Stimulated activated CD4-positive, alpha-beta T cell treated with anti-CD3 and anti-CD28 coated beads, TNF-alpha, amount 100 ng/mL, for 4 hours (primary cell): ENCODE measurements at places on chromosomes 12 and 14.
A peak's percentile ranks its signal among the peaks of the same experiment; 100 is the strongest.

DNA sequence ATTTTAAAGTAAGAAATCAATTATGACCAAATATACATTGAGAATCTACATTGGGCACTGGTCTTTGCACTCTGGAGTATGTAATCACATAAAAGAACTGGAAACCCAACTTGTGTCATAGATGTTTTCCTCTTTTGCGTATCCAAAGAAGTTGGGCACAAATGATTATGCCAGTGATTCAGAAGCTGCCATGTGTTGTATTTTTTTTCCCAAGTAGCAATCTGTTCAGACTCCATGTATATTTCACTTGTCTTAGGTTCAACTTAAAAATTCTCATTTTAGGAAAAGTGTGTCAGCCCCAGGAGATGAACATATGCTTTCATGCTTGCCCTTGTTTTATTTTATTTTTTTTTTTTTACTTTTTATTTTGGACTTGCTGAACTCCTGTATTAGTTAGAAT, 441.5 kb downstream of the PDZRN4 start:
- no peak for DNase-seq

- no peak for DNase-seq
These were observed 293.0 kb downstream of the BTG1 start for GRCh38 chr12:91852634-91853033.

DNA sequence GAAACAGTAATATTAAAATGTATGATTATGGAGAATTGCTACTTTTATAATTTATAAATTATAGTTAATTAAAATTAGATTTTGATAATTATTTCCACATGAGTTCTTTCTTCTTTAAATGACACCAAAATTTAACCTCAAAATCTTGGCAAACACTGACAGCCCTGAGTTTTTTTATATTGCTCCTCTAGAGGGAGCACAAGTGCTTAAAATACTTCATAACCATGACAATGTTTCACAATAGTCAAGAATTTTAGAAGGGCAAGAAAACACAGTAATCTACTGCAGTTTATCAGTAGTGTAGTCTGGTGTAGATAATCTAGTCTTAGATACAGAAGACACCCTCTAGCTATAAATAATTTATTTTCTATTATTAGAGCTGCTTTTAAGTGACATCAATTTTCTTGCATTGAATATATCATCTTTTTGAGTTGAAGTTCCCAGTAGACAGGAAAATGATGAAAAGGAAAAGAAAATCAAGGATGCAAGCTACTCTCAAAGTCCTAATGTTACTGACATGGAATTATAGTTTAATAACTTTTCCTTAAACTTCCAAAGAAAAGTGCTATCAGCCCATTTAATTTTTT, 14.3 kb upstream of the PTGER2 start:
- no peak for DNase-seq

- DNase-seq, result no peak
These were observed 130.1 kb downstream of the SAMD4A start for GRCh38 chr14:54697001-54697400.

DNA sequence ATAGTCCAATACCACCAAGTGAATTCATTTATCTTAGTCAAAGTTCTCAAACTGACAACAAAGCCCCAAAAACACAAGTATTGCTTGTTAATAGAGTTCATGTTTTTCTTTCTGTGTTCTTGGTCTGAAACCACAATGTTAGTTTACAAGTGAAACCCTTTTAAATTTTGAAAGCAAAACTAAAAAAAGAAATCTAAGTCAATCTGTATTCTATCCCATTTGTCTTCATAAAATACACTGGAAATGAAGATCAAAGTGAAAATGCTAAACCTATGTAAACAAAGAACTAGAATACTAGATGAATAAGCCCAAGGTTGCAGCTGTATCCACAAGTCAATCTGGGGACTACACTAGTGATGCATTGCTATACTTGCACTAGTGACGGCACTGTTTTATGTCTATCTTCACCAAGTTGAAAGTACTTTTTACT, 10.4 kb downstream of the MAP4K5 start:
- no peak for DNase-seq

DNA sequence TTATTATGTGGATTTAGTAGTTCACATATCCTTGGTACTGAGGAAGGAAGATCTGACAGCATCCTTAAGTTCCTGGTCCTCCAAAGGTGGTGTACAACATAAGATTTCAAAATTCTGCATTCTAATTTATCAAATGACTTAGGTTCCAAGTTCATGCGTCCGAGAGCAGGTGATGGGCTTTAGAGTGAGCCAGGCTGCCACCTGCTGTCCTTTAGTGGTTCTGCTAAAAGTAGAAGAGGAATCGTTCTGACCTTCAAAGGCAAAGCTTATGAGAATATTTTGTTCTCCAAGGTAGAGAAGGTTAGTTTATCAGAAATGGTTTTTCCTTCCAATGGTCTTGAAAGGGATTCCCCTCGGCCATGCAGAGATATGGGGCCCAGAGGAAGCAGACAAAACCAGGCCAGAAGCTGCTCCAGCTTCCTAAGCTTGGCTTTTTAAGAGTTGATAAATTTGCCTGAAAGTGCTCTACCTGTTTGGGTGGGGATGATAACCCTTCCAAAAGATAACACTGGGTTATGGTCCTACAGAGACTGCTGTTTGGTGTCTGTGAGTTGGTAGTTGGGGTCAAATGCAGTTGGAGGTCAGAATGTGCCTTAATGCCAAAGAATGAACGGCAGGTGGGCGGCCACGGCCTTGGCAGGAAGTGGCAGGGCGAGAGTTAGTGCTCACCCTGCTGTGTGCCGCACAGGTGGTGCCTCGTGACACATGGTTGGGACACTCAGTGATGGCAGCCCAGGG, 29.1 kb upstream of the LRTM2 start:
- DNase-seq, result peak; percentile 46

GRCh38 chr12:93089805-93090569, 160.9 kb upstream of the EEA1 start:
- no peak for DNase-seq
